ENCODE measurements at places on chromosomes 5 and 9. TPM values are rescaled to one million over a fixed set of nuclear protein-coding genes. Genes with fewer than 3 reads are reported as not detected.

GRCh38 chr5:147430628-147431027 is 79.2 kb downstream of the DPYSL3 start:
- DNase-seq, result no peak
- no peak overlapping the region for H3K4me3 ChIP-seq
- no peak overlapping the region for H3K27ac ChIP-seq
- H3K27me3 ChIP-seq, result no peaks in the 10 kb centered on the region
- no peaks in the 10 kb centered on the region for H3K36me3 ChIP-seq
- no peaks in the 10 kb centered on the region for H3K4me1 ChIP-seq

DNA sequence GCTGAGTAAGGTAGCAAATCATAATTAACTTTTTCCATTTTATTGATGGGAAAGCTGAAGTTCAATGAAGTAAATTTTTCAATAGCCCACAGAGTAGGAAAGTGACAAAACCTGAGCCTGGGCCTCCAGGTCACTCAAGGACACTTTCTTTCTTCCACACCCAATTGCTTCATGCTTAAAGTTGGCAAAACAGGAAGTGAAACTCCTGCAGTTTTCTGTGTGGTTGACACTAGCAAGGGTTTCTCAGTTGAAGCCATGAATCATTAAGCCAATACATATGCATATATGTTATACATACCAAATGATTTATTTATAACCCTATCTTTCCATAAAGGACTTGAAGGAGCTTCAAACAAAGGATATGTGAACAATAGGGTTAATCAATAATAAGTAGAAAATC is 13.9 kb downstream of the TLR4 start:
- no peak overlapping the region for H3K27ac ChIP-seq
- H3K27me3 ChIP-seq, result no peaks in the 10 kb centered on the region
- H3K36me3 ChIP-seq, result peaks cover 6% of the 10 kb centered on the region
- no peak overlapping the region for H3K4me3 ChIP-seq

GRCh38 chr9:110316261-110317075 is 21.2 kb downstream of the TXNDC8 start:
- no peak overlapping the region for H3K4me3 ChIP-seq
- H3K4me1 ChIP-seq, result no peaks in the 10 kb centered on the region
- H3K27me3 ChIP-seq, result no peaks in the 10 kb centered on the region
- peak; percentile 9 for DNase-seq

GRCh38 chr9:92850898-92851297 is 26.9 kb downstream of the ZNF484 start:
- no peak for DNase-seq
- H3K36me3 ChIP-seq, result peaks cover 23% of the 10 kb centered on the region
- no peak overlapping the region for H3K4me3 ChIP-seq
- no peaks in the 10 kb centered on the region for H3K27me3 ChIP-seq

DNA sequence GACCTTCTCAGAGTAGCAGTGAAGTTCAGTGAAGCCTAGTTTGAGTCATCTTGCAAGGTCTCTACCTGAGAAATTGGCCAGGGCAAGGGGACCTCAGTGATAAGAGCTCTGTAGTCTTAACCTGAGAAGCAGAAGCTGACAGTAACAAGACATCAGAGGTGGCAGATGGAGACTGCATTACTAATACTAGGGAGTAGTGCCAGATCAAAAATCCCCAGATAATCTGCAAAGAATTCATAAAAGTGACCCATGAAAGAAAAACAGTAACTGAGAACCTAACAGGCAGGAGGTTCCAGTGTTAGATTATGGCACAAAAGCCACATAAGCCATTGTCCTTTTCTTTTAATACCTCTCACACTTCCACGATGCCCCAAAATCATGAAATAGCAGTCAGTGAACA is 175.5 kb downstream of the MUSK start:
- no peaks in the 10 kb centered on the region for H3K27me3 ChIP-seq
- H3K36me3 ChIP-seq, result no peaks in the 10 kb centered on the region
- H3K4me1 ChIP-seq, result no peaks in the 10 kb centered on the region

DNA sequence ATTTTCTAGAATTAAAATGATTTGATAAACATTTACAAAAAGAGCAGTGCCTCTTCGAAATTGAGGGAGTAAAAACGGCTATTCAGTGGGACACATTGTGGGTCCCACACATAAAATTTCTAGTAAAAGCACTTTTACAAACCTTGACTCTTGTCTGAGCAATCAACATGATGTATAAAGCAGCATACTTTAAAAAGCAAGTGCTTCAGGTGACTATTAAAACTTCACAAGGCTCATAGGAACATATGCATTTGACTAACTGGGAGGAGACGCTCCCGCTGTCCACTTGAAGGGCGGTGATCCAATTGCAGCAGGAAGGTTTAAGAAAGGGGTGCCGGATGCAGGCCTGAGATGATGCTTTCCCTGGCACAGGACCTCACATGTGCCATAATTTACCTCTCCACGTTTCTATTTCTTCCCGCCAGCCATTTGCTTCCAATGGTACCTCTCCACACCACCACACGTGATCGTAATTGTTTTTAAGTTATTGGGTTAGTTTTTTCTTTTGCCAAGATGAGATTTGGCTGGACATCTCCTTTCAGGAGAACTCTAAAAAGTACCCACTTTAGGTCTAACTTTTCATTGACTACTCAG is 1.8 kb downstream of the MCTP1 start:
- peaks cover 4% of the 10 kb centered on the region for H3K4me1 ChIP-seq
- no peaks in the 10 kb centered on the region for H3K36me3 ChIP-seq
- no peak overlapping the region for H3K4me3 ChIP-seq
- no peak for DNase-seq

DNA sequence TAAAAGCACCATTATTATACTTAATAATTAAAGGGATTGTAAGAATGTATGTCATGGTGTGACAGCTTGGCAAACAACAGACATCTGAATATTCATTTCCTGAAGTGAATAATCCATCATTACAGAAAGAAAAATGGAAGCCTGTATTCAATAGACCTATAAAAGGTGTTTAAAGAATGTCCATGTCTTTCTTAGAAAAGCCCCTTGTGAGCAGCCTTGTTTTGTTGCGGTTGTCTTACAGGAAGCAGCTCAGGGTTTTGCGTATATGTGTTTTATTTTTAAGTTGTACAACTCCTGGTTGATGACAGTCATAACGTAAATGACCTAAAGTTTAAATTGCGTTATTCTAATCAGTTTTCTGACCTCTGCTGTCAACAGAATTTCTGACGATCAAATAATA is 53.8 kb downstream of the CAST start:
- DNase-seq, result no peak
- peaks cover 21% of the 10 kb centered on the region for H3K4me1 ChIP-seq
- H3K27ac ChIP-seq, result peak overlapping the region; percentile 43
- H3K4me3 ChIP-seq, result no peak overlapping the region
- no peaks in the 10 kb centered on the region for H3K36me3 ChIP-seq

DNA sequence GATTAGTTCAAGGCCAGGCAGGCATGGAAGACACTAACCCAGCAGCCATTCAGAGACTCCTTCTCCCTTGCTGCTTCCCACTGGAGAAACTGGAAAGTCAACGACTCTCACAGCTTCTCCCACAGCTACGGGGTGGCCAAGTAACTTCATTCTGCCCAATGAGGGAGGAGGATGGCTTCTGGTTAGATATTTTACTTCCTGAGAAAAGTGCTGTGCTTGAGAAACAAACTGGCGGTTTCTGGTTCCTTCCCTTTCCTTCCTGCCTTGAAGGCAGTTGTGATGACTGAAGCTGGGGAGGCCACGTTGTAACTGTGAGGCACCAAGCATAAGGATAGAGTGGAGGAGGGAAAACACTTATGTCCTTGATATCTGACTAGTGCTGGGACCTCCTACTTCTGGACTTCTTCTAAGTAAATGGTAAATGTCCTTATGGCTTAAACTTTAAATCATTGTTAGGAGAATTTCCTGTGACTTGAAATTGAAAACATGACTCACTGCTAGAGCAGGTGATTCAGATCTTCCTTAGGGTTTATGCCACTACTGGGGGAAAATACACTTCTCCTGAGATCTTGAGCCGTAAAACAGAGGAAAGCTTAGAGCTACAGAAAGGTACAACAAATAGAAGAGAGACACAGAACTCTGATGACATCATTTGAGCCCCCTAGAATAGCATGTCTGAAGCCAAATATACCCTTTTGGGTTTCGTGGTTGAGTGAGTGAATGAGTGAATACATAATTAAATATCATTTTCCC is 3.1 kb upstream of the GNPDA1 start:
- no peak for DNase-seq
- H3K4me1 ChIP-seq, result no peaks in the 10 kb centered on the region

DNA sequence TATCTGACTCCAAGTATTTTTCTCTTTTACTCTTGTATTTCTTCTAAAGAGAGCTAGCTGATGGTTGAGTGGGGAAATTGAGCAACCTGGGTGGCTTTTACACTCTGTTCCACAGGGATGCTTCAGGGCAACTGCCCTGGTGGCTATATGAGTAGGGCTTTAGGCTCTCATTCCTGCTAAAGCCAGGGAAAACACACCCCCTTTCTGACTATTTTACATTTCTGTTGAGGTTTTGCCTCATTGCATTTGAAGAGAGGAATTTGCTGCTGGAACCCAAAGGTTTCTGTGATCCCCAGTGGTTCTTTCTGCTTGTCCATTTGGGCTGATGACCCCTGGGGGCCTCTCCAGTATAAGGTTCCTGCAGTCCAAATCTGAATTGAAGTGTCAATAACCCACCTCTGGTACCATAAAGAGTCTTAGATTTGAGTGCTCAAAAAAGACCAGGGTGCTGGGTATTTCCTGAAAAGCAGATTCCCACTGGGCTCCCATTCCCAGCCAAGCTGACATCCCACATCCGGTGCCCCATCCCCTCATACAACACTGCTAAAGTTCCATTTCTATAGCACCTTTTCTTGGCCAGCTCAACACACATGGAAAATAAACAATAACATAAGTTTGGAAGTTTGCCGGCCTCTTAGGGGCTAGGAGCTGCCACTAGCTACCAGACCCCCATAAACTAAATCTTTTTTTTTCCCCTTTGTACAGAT is 59.5 kb downstream of the PAPPA start:
- H3K4me3 ChIP-seq, result no peak overlapping the region
- no peak overlapping the region for H3K27ac ChIP-seq
- DNase-seq, result no peak
- no peaks in the 10 kb centered on the region for H3K4me1 ChIP-seq
- no peaks in the 10 kb centered on the region for H3K27me3 ChIP-seq

GRCh38 chr5:153276151-153276550 is 214.3 kb upstream of the GRIA1 start:
- H3K4me3 ChIP-seq, result no peak overlapping the region
- no peak for DNase-seq
- no peak overlapping the region for H3K27ac ChIP-seq
- H3K4me1 ChIP-seq, result no peaks in the 10 kb centered on the region
- H3K27me3 ChIP-seq, result no peaks in the 10 kb centered on the region

- no peak overlapping the region for H3K4me3 ChIP-seq
- peaks cover 6% of the 10 kb centered on the region for H3K36me3 ChIP-seq
- H3K27me3 ChIP-seq, result no peaks in the 10 kb centered on the region
- DNase-seq, result no peak
- H3K27ac ChIP-seq, result peak overlapping the region; percentile 47
These were observed 199.7 kb downstream of the ARHGEF28 start for GRCh38 chr5:73825736-73826135.

- peaks cover 51% of the 10 kb centered on the region for H3K36me3 ChIP-seq
- no peak overlapping the region for H3K27ac ChIP-seq
These were observed 62.3 kb upstream of the RARS1 start for GRCh38 chr5:168423971-168424370.

- DNase-seq, result no peak
- no peaks in the 10 kb centered on the region for H3K27me3 ChIP-seq
- H3K4me3 ChIP-seq, result no peak overlapping the region
- H3K36me3 ChIP-seq, result no peaks in the 10 kb centered on the region
- no peak overlapping the region for H3K27ac ChIP-seq
These were observed 611.1 kb downstream of the ACTL7B start for GRCh38 chr9:108244686-108245085.

- H3K27me3 ChIP-seq, result no peaks in the 10 kb centered on the region
- H3K4me1 ChIP-seq, result peaks cover 7% of the 10 kb centered on the region
- no peaks in the 10 kb centered on the region for H3K36me3 ChIP-seq
- DNase-seq, result no peak
- no peak overlapping the region for H3K27ac ChIP-seq
- no peak overlapping the region for H3K4me3 ChIP-seq
These were observed 94.0 kb downstream of the MLLT3 start for GRCh38 chr9:20528253-20528652.

- H3K4me3 ChIP-seq, result no peak overlapping the region
- H3K27ac ChIP-seq, result no peak overlapping the region
- no peaks in the 10 kb centered on the region for H3K4me1 ChIP-seq
- H3K27me3 ChIP-seq, result peaks cover 48% of the 10 kb centered on the region
- no peaks in the 10 kb centered on the region for H3K36me3 ChIP-seq
- DNase-seq, result no peak
These were observed 2.2 kb downstream of the NTNG2 start for GRCh38 chr9:132163876-132164603.

GRCh38 chr5:68669864-68670575 is 423.8 kb upstream of the SLC30A5 start:
- H3K36me3 ChIP-seq, result no peaks in the 10 kb centered on the region
- H3K4me3 ChIP-seq, result no peak overlapping the region
- no peak overlapping the region for H3K27ac ChIP-seq
- no peaks in the 10 kb centered on the region for H3K27me3 ChIP-seq

Gene PHF24
- total RNA-seq, result 0.98 TPM

Gene SHC3
- 1.5 TPM for total RNA-seq

Gene LRRC70
- 3.6 TPM for total RNA-seq

Gene SPAG8
- 6.1 TPM for total RNA-seq
